ENCODE measurements at places on chromosomes 7 and 10.

- H3K36me3 ChIP-seq, result no peaks in the 10 kb centered on the region
- no peak overlapping the region for H3K27ac ChIP-seq
- H3K4me1 ChIP-seq, result no peaks in the 10 kb centered on the region
- DNase-seq, result no peak
- no peak overlapping the region for H3K4me3 ChIP-seq
Measured at GRCh38 chr7:130695840-130696239, 9.5 kb upstream of the TSGA13 start.

GRCh38 chr7:116342125-116342524 is 131.8 kb downstream of the TES start:
- no peak overlapping the region for H3K27ac ChIP-seq
- no peak overlapping the region for H3K4me3 ChIP-seq
- peaks cover 7% of the 10 kb centered on the region for H3K4me1 ChIP-seq
- no peak for DNase-seq

DNA sequence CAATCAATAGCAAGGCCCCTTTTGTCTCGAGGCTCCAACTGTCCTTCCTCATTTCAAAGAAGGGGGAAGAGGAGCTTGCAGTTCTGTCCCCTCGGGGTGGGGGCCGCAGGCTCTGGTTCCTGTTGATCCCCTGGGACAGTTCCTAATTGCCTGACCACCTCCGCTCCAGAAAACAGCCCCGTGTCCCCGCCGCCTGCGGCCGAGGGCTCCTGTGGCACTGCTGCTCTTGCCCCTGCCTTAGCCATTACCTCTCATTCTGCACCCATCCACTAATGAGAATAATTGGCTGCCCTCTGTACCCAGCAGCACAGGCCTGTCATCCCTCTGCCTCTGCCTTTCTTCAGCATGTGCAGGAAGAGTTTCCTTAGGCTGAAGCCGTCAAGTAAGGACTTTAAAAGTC is 668.3 kb upstream of the FOXK1 start:
- no peak for DNase-seq
- H3K4me3 ChIP-seq, result no peak overlapping the region
- no peaks in the 10 kb centered on the region for H3K27me3 ChIP-seq
- no peaks in the 10 kb centered on the region for H3K4me1 ChIP-seq
- H3K27ac ChIP-seq, result no peak overlapping the region

DNA sequence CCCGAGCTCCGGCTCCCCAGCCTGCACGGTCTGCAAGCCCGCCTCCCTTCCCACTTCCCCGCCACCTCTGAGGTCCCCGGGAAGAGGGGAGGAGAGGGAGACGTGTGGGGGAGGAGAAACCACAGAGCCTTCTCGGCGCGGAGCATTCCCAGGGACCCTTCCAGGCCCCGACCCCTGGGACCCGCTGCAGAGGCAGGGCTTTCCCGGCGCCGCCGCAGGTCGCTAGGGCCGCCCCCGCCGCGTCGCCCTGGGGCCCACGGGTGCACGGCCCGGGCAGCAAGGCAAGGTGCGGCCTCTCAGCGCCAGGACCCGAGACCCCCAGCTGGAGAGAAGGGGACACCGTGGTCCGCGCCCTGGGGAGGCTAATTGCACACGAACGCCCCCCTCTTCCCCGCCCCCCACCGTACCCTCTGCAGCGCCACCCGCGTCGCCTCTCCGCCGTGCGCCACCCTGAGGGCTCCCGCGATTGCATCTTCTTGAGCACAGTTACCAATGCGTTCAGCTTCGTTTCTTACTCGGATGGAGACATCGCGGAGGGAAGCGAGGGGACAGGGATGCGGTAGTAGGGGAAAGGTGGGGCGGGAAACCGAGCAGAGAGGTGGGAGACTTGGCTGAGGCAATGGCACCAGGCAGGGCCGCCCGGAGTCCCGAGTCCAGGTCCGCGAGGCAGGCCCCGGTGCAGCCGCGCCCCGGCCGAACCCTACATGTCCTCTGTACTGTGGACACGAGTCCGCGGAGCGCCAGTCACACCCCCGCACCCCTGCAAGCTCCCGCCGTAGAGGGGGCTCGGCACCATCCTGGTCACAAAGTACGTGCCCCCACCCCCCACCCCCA is 28.9 kb downstream of the SKIDA1 start:
- H3K4me1 ChIP-seq, result peaks cover 24% of the 10 kb centered on the region
- DNase-seq, result peak; percentile 58
- H3K27me3 ChIP-seq, result peaks cover 67% of the 10 kb centered on the region

- H3K27ac ChIP-seq, result no peak overlapping the region
- DNase-seq, result no peak
- H3K4me3 ChIP-seq, result no peak overlapping the region
- no peaks in the 10 kb centered on the region for H3K27me3 ChIP-seq
- H3K4me1 ChIP-seq, result no peaks in the 10 kb centered on the region
Measured at GRCh38 chr10:81564143-81564542, 310.9 kb upstream of the NRG3 start.

- H3K27me3 ChIP-seq, result peaks cover 22% of the 10 kb centered on the region
- H3K27ac ChIP-seq, result no peak overlapping the region
- H3K4me1 ChIP-seq, result no peaks in the 10 kb centered on the region
Measured at GRCh38 chr7:23220690-23221305, 25.8 kb upstream of the GPNMB start.

GRCh38 chr10:11322698-11323097 is 288.8 kb downstream of the USP6NL start:
- no peak overlapping the region for H3K4me3 ChIP-seq
- peaks cover 49% of the 10 kb centered on the region for H3K4me1 ChIP-seq
- no peak for DNase-seq
- H3K27me3 ChIP-seq, result no peaks in the 10 kb centered on the region
- no peak overlapping the region for H3K27ac ChIP-seq
- H3K36me3 ChIP-seq, result peaks cover 100% of the 10 kb centered on the region

- peaks cover 2% of the 10 kb centered on the region for H3K36me3 ChIP-seq
- no peak overlapping the region for H3K4me3 ChIP-seq
- H3K27ac ChIP-seq, result no peak overlapping the region
- H3K27me3 ChIP-seq, result peaks cover 43% of the 10 kb centered on the region
Measured at GRCh38 chr10:113764582-113764981, 13.1 kb downstream of the PLEKHS1 start.

GRCh38 chr7:123201901-123202300 is 2.1 kb upstream of the SLC13A1 start:
- H3K27me3 ChIP-seq, result no peaks in the 10 kb centered on the region
- H3K27ac ChIP-seq, result no peak overlapping the region
- H3K4me3 ChIP-seq, result no peak overlapping the region
- no peaks in the 10 kb centered on the region for H3K36me3 ChIP-seq
- DNase-seq, result no peak
- H3K4me1 ChIP-seq, result no peaks in the 10 kb centered on the region

DNA sequence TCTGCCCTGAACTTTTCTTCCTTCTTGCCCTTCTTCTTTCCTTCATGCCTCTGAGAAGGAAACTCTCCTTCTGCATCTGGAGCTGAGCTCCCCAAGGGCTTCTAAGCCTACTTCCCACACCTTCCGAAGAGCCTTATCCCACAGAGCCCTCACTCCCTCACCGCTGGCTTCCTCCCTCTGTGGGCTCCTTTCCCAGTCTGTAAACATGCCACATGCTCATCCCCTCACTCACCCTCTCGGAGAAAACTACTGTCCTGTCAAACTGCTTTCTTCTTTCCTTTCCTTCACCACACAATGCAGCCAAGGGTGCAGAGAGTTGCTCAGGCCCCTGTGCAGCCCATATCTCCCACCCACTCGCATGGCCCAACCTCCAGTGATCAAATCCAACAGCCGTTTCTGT is 18.1 kb downstream of the ANKRD16 start:
- no peak for DNase-seq
- no peak overlapping the region for H3K27ac ChIP-seq
- H3K27me3 ChIP-seq, result no peaks in the 10 kb centered on the region

DNA sequence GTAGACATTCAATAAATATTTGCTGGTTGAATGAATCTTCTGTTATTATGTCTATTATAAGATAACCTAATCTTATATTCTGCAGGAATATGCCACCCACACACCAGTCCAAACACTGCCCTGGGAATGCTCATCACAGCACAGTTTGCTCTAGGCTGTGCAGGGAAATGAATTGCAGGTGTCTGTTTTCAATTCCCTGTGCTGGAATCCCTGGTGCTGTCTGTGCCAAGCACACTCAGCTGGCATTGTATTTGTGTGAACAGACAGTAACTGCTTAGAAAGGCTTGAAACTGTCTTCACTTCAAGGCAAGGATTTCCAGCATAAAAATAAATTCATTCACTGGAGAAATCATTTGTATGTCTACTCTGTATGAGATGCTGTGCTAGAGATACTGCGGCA is 20.2 kb downstream of the ATOH7 start:
- no peak for DNase-seq
- H3K36me3 ChIP-seq, result no peaks in the 10 kb centered on the region
- no peak overlapping the region for H3K27ac ChIP-seq

DNA sequence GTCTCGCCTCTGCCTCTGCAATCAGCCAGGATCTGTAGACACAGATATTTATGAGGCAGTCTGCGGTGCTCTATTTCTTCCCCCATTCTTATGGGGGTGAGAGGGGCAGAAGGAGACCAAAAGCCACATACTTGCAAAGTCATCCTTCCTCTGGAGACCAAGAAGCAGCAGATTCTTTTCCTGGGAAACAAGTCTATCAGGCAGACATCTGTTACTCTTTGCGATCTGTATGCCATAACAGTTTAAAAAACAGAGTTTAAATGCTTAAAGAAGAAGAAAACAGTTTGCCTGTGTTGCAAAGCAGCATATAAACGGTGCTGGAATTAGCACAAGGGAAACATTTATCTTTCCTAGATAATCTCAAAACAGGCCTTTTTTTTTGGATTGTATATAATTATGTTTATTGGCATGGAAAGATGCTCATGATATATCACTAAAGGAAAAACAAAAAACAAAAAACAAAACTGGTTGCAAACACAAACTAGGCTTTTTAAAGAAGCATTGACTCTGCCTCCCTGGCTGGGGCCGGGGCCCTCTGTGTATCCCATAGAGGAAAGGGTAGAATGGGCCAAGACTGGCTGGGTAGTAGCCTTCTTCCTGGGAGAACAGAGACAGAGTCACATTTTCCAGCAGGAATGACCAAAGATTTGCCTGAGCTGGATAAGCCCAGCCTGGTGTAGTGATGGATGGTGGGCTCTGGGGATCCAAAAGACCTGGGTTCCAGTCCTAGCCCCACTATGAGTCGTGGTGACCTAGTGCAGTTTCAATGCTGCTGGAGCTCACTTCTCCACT is 50.4 kb downstream of the RGS10 start:
- DNase-seq, result no peak
- no peaks in the 10 kb centered on the region for H3K36me3 ChIP-seq

GRCh38 chr10:72094574-72094973 is 6.2 kb upstream of the SPOCK2 start:
- peaks cover 50% of the 10 kb centered on the region for H3K4me1 ChIP-seq
- no peaks in the 10 kb centered on the region for H3K27me3 ChIP-seq
- peaks cover 30% of the 10 kb centered on the region for H3K36me3 ChIP-seq
- H3K4me3 ChIP-seq, result no peak overlapping the region
- no peak overlapping the region for H3K27ac ChIP-seq

DNA sequence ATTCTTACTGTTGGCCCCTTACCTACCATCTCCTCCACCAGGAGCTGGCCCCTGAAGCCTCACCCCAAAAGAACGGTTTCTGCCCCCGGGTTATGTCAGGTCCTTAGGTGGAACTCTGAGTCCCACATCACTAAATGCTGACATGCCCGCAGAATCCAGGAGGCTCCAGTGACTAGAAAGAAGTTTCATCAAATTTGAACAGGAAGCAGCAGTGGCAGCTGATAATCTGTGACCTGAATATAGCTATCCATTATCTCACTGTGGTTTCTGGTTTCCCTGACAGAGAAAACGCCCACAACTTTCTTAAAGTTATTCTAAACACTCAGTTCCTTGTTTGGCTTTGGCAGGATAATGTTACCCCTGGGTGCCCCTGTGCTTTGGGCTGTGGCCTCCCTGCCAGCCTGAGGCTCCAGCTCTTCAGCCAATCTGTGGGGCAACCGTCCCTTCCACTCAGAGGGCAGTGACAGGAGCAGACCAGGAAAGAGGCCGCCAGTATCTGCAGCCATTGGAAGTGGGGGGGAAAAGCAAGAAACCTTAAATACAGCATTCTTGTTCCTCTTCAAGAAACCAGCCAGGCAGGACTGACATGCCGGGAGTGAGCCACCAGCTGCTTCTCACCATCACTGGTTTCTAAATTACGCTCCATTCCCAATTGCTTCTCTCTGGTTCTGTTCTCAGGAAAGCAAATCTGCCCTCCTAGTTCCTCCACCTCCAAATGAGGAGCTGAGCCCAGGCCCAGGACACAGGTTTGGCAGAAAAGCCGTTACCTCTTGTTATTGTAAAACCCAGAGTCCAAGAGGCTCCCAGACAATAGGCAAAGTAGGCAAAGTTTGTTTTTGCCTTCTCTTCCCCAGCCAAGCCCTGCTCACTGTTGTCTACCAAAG is 41.2 kb upstream of the VCL start:
- no peaks in the 10 kb centered on the region for H3K27me3 ChIP-seq
- H3K36me3 ChIP-seq, result no peaks in the 10 kb centered on the region
- peaks cover 54% of the 10 kb centered on the region for H3K4me1 ChIP-seq
- H3K27ac ChIP-seq, result peak overlapping the region; percentile 97
- peak overlapping the region; percentile 66 for H3K4me3 ChIP-seq
- peak; percentile 59 for DNase-seq

- DNase-seq, result no peak
- H3K4me1 ChIP-seq, result peaks cover 18% of the 10 kb centered on the region
- H3K4me3 ChIP-seq, result no peak overlapping the region
- H3K27me3 ChIP-seq, result peaks cover 4% of the 10 kb centered on the region
- H3K27ac ChIP-seq, result no peak overlapping the region
Measured at GRCh38 chr10:49651917-49652316, 27.5 kb upstream of the C10orf53 start.

GRCh38 chr7:118053353-118053752 is 130.6 kb upstream of the LSM8 start:
- no peaks in the 10 kb centered on the region for H3K36me3 ChIP-seq
- no peak for DNase-seq
- no peak overlapping the region for H3K4me3 ChIP-seq

- no peak overlapping the region for H3K27ac ChIP-seq
- H3K36me3 ChIP-seq, result no peaks in the 10 kb centered on the region
- H3K4me1 ChIP-seq, result no peaks in the 10 kb centered on the region
- H3K4me3 ChIP-seq, result no peak overlapping the region
Measured at GRCh38 chr10:77087366-77087765, 550.2 kb downstream of the KCNMA1 start.
